Activated gamma-delta T cell treated with anti-CD3 and anti-CD28 coated beads, Interleukin-2, amount 50 U/mL, for 16 hours (primary cell): ENCODE measurements at places on chromosomes 5 and 9.

DNA sequence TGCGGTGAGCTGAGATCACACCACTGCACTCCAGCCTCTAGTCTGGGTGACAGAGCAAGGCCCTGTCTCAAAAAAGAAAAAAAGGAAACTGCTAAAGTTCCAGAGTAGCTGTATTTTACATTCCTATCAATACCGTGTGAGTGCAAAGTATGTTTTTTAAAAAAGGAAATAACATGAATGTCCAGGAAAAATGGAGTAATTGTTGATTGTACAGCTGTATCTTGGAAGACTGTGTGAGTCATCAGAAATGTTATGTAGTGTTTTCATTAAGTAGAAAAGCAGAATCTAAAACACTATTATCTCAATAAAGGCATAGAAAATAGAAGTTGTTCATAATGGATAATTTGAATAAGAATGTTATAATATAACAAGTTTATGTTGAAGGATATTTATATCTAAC lies 53.9 kb downstream of the ZCCHC7 start:
- DNase-seq, result no peak

DNA sequence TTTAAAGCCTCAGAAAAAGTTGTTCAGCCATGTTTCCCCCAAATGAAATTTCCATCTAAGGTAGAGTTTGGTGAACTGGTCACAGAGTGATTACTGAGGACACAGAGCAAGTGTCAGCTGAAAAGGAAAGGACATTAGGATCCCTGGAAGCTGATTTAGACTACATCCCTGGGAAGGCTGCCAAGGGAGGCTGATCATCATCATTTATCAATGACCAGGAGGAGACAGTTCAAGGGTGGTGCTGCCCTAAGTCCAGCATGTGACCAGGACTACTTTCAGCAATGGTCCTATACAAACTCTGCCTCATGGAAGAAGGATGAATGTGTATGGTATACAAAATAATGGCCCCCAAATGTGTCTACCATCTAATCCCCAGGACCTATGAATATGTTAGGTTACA lies 120.6 kb downstream of the PIK3R1 start:
- no peak for DNase-seq

- DNase-seq, result no peak
These were observed 188.7 kb upstream of the MSX2 start for GRCh38 chr5:174535669-174536068.

DNA sequence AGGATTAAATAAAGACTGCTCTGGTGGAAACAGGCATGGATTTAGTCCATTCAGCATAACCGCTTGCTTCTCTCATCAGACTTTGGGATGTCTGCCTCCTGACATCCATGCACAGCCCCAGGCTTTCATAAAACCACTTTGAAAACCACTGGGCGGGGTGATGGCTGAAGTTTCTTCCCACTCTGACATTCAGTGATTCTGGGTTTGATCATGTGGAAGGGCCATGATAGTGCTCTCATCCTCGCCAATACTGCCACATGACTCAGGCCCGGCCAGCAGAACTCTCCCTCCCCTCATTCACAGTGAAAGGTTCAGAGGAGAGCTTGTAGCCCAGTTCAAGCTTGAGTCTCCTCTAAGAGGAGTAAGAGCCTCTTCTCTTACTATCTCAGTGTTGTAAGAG lies 29.6 kb upstream of the GLRA1 start:
- DNase-seq, result no peak

DNA sequence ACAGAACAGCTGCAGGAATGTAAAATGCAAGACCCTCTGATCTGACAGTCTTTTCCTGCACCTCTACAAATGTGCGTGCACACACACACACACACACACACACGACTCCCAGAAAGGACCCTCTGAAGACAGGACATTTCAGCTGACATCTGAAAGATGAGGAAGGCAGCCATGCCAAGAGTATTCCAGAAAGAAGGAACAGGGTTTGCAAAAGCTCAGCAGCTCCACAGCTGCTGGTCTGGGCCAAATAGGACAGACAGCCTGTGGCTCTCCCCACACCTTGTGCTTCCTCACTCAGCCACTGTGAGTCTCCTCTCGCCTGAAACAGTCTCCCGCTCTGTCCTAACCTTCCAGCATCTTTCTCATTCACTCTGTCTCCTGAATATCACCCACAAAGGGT lies 189.0 kb downstream of the PALM2AKAP2 start:
- DNase-seq, result no peak

GRCh38 chr5:56026863-56027300 lies 32.1 kb upstream of the IL6ST start:
- no peak for DNase-seq

GRCh38 chr9:111726949-111727348 lies 65.5 kb downstream of the GNG10 start:
- DNase-seq, result no peak

DNA sequence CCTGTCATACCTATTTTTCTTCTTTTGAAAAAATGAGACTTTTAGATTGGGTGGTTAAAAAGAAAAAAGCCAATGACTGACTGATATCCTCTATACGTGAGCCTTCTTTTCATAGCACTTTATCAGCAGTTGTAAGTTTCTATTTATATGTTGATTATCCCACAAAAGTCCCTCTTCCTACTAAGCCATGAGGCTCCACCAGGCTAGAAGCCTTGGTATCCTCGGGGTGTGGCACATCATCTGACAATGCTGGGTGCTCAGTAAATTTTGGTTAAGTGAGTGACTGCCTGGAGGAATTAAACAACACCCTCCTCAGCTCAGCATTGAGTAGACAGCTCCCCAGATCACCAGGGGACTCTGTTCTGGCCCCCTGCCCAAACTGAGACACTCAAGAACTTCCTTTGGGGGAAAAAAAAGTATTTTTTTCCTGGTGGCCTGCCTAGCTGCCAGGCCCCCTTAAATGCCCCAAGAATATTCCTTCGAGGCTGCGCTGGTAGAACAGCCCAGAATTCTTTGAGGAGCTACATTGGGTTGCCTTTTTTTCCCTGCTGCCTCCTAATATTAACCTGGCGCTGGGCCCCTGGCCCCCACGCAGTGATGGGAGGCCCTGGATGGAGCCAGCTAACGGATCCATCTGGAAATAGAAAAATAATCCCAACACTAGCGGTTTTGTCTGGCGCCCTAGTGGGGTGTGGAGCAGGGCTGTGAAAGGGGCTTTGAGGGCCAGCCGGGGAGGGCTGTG lies 23.4 kb upstream of the COL27A1 start:
- no peak for DNase-seq

DNA sequence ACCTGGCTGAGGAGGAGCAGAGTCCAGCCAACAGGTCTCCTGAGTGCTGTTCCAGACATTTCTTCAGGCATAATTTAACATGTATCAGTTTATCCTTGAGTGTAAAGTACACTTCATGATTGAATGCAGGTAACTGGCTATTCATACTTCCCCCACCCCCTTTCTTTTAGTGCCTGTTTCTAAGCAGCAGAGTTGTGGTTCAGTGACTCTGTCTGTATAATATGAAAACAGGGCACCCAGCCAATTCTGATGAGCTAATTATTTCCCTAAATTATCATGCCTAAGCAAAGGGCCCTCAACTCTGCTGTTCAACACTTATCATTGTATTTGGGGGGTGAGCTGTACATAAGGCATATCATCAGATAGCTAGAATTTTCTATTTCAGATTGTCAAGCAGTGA lies 51.9 kb upstream of the ZSWIM6 start:
- no peak for DNase-seq

GRCh38 chr5:180114304-180115003 lies 42.9 kb upstream of the RNF130 start:
- DNase-seq, result no peak

GRCh38 chr5:109351988-109352864 lies 57.5 kb downstream of the PJA2 start:
- no peak for DNase-seq

GRCh38 chr5:65395526-65396155 lies 86.1 kb downstream of the ADAMTS6 start:
- no peak for DNase-seq

DNA sequence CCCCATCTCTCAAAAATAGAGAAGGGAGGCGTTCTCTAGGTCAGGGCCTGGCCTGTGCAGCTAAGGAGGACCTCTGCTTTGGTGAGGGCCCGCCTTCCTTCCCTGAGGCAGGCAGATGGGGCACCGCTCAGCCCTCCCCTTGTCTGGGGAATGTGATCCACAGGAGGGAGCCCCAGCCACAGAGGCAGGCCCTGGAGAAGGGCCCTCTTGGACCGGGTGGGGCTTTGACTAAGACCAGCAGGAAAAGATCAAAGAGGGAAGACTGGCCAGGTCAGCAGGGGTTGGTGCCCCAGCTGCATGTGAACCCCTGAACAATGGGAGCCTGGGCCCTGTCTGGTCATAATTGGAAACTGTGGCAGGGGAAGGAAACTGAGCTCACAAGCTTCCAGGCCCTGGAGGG lies 21.9 kb downstream of the PTPA start:
- DNase-seq, result no peak

GRCh38 chr5:7794823-7795222 lies 56.1 kb downstream of the CFAP90 start:
- DNase-seq, result no peak

DNA sequence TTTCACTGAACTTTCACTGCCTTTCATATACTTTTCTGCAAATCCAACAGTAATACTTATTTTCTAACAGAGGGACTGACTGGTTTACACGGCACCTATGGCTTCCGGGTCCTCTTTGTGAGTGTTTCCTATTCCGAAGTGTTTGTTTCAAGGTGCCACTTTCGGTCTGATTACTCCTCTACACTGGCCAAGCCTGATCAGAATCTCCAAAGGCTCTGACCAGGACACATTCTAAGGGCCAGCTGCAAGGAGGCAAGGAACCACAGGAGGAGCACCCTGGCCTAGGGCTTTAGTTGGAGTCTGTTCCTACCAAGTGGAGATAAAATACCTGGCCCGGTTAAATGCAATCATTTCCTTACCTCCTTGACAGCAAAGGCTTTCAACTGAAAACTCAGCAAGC lies 132.1 kb downstream of the GLIS3 start:
- no peak for DNase-seq

DNA sequence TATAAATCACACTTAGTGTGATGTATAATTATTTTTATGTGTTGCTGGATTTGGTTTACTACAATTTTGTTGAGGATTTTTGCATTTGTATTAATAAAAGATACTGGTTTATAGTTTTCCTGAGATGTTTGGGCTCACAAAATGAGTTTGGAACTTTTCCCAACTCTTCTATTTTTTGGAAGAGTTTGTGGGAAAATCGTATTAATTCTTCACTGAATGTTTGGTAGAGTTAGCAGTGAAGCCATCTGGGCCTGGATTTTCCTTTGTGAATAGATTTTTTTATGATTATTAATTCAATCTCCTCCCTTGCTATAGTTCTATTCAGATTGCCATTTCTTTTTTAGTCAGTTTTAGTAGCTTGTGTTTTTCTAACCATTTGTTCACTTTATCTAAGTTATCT lies 201.7 kb upstream of the NFIL3 start:
- no peak for DNase-seq

DNA sequence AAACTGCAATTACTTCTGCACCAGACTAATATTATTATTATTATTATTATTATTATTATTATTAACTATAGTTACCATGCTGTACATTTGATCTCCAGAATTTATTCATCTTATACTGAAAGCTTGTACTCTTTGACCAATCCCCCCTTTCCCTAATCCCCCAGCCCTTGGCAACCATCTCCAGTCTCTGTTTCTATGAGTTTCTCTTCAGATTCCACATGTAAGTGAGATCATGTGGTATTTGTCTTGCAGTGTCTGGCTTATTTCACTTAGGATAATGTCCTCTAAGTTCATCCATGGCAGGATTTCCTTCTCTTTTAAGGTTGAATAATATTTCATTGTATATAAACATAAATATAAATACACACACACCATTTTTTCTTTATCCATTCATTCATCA lies 287.0 kb upstream of the DAB2 start:
- DNase-seq, result no peak

DNA sequence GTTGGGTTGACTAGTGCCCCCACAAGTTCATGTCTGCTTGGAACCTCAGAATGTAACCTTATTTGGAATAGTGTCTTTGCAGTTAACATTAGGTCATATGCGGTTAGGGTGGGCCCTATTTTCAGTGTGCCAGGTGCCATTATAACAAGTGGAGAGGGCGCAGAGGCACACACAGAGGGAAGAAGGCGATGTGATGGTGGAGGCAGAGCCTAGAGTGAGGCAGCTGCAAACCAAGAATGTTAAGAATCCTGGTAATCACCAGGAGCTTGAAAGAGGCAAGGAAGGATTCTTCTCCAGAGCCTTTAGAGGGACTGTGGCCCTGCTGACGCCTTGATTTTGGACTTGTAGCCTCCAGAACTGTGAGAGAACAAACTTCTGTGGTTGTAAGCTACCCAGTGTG lies 10.9 kb downstream of the GPR107 start:
- no peak for DNase-seq

GRCh38 chr5:152676196-152676595 lies 271.1 kb upstream of the NMUR2 start:
- DNase-seq, result no peak
